ENCODE measurements at places on chromosomes 3 and 15. TPM values are rescaled to one million over a fixed set of nuclear protein-coding genes. Genes with fewer than 3 reads are reported as not detected.

DNA sequence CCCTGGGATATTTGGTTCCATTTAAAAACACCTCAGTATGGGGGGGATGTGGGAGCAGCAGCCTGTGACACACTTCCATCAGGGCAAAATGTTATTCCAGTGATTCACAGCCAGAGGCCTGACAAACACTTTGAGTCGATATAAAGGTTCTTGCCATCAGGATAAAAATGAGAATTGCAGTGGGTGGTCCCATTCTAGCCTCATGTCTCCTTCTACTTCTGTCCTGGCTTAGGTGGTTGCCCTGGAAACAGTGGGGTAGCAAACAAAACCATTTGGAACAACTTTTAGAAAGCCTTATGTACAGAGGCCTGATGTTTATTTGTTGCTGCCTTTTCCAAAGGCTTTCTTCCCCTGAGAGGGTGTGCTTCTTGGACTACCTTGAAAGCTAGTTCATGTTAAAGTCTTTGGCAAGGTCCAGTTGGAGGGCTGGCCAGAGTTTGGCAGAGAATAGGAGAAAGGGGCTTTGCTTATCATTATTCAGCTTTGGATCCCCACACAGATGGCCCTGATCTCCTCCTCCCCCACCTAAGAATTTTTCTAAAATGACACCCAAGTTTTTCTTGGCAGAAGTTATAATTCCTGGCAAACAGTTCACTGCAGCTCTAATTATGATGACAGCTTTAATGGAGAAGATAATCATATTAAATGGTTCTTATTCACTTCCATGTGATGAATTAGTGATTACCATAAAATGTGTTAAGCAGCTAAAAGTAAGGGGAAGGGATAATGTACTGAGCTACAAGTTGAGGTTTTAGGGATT lies 84.2 kb upstream of the ZNF280D start:
- no peak for DNase-seq

DNA sequence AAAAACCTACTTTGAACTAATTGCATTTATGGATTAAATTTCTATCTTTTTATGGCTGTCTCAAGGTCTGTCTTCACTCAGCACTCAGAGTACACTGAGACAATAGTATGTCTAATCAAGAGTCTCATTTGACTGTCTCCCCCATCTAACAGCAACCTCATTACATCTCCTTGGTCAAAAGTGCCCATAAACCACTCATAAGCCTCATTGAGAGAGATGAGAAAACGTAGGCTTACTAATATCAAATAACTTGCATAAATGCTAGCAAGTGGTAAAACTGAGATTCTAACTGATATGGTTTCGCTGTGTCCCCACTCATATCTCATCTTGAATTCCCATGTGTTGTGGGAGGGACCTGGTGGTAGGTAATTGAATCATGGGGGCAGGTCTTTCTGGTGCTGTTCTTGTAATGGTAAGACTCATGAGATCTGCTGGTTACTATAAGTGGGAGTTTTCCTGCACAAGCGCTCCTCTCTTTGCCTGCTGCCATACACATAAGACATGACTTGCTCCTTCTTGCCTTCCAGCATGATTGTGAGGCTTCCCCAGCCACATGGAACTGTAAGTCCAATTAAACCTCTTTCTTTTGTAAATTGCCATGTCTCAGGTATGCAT lies 113.9 kb downstream of the TFDP2 start:
- no peak for DNase-seq

- no peak for DNase-seq
Observed at GRCh38 chr3:173103469-173103868, 37.6 kb downstream of the SPATA16 start.

- no peak for DNase-seq
Observed at GRCh38 chr15:73997986-73998385, 3.5 kb downstream of the PML start.

Gene NOX5
- total RNA-seq, result not detected

Gene PLCH1
- total RNA-seq, result 0.32 TPM

- no peak for DNase-seq
Observed at GRCh38 chr3:173586166-173586565, 188.6 kb downstream of the NLGN1 start.

- peak; percentile 48 for DNase-seq
Observed at GRCh38 chr15:25832158-25832557, 31.0 kb downstream of the ATP10A start.

- no peak for DNase-seq
Observed at GRCh38 chr15:40245666-40246450, 7.0 kb downstream of the PAK6 start.

DNA sequence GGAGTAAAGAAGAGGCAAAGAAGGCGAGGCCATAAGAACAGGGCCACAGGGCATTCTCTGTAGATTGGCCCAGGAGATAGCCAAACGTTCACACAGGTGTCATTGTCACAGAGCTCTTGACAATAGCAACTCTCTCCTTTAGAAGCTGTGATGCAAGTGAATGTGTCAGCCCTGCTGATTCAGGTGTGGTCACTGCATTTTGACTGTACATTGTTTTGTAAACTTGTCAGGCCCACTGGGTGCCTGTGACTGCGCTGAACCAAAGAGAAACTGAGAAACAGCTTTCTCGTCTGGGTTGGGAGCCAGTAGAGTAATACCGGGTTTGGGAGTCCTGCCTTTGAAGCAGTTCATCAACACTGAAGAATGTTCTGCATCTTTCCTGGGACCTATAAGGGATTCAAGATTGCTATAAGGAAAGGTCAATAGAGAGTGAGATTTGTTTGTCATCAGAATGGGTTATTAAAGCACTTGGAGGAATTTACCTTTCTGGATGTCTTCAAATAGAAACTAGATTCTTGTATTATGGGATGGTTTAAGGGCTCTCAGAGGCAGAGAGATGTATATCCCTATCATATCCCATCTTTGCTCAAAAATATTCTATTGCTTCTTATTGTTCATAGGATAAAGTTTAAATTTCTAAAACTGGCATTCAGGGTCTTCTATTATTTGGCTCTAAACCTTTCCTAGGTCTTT lies 45.4 kb downstream of the TMEM45A start:
- no peak for DNase-seq

GRCh38 chr3:46829699-46830208 lies 33.5 kb downstream of the MYL3 start:
- DNase-seq, result peak; percentile 81

DNA sequence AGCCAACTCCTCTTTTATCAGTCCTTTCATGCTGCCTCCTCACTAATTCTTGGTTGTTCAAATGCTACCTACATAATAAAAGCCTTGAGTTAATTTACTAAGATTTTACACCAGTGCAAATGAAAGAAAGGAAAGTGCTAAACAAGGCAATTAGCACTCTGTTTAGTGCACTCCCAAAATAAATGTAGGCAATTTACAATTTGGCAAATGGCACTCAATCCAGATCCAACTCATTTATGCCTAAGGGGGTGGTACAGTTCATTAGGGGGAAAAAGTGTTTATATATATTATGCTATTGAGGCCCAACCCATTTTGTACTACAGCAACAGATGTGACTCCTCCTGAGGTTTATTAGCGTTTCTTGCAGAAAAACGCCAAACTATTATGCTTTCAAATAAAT lies 370.1 kb downstream of the NR2F2 start:
- DNase-seq, result no peak

Gene CDHR4
- not detected for total RNA-seq

Gene CLDN11
- total RNA-seq, result not detected

DNA sequence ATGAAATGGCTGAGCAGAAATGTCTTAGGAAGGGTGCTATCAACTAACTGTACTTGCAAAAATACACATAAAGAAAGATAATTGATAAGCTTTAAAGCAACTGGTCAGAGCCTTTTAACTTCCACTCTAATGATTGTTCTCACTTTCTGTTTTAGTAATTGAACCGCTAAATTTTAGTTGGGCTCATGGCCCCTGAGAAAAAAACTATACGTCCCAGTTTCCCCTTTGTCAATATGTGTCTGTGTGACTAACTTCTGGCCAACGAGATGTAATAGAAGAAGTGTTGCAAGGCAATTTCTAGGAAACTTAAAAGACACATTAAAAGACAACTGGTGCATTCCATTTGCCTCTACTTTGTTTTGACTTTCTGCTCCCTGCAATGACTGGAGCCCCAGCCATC lies 223.9 kb downstream of the NR1D2 start:
- no peak for DNase-seq

DNA sequence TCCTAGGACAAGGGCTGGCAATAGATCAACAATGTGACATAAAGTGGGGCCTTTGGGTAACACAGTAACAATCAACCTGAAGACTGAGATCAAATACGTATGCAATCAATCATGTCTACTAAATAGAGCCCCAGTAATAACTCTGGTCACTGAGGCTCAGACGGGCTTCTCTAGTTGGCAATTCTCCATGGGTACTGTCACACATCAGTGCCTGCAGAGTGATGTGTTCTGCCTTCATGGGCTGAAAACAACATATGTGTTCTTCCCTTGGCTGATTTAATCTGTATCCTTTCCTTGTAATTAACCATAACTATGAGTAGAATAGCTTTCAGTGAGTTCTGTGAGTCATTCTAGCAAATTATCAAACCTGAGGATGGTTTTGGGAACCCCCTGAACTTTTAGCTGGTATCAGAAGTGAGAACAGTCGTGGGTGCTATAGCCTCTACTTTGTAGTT lies 113.6 kb downstream of the TMCO5A start:
- no peak for DNase-seq

Gene ST8SIA2
- total RNA-seq, result not detected

- peak; percentile 61 for DNase-seq
Observed at GRCh38 chr3:36700537-36701248, 63.7 kb downstream of the DCLK3 start.

DNA sequence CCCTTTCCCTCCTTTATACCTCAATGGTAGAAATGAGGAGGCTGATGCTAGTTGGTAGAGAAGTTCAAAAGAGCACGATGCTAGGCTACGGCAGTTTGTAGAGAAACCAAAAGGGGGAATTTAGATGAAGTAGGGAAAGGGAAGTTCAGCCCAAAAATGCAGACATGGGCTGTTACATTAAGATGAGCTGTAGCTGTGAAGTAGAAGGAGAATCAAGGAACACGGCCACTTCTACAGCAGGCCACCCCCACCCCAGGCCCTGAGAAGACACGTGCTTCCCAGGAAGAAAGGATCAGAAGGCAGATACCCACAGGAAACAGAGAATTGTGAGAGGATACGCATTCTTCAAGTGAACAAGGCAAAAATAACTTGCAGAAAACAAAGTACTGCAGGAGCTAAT lies 2.1 kb upstream of the PARP14 start:
- no peak for DNase-seq

Gene PLCB2
- total RNA-seq, result 44.6 TPM

GRCh38 chr3:105177576-105177975 lies 189.1 kb upstream of the ALCAM start:
- no peak for DNase-seq

GRCh38 chr3:82177774-82178173 lies 416.3 kb upstream of the GBE1 start:
- DNase-seq, result no peak

Gene TLR9
- 2.0 TPM for total RNA-seq

Gene PPARG
- 0.63 TPM for total RNA-seq

Gene GOLGA8J
- 0.38 TPM for total RNA-seq

Measured in activated CD8-positive, alpha-beta T cell treated with anti-CD3 and anti-CD28 coated beads for 36 hours (primary cell).